ENCODE measurements at places on chromosomes 1 and 21.
A peak's percentile ranks its signal among the peaks of the same experiment; 100 is the strongest.

- DNase-seq, result peak; percentile 52
Observed at GRCh38 chr1:31828926-31829690, 13.3 kb upstream of the SPOCD1 start.

DNA sequence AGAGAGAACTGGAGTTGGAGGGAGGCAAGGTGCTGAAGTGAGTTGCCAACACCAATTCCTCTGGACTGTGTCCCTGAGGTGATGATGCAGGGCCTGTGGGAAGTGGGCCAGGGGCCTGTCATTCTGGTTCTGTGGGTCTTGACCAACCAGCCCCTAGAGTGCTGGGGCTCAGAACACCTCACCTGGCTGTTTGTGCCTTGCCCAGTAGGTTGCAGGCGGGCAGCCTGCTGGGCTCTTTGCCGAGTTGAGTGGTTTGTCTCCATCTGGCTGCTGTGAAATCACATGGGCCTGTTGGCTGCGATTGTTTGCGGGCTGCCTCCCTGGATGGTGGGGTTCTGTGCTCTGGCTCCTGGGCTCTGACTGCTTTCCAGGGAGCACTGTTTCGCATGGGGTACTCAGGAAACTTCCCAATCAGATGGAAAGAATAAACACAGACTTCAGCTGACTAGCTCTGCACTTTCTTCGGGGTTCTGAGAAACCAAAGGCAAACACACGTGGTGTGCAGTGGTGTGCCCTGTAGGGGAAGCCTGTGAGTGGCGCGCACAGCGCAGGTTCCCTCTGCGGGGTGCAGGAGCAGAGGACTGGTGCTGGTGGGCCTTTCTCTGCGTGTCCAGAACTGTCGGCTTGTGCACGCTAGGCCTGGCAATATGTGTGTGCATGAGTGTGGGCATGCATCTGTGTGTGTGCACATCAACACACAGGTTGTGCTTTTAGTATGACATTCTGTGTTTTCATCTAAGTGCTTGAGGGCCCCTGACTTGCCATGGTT is 95.1 kb downstream of the RHOU start:
- DNase-seq, result peak; percentile 44

GRCh38 chr1:76073481-76073880 is 1.1 kb upstream of the ST6GALNAC3 start:
- no peak for DNase-seq

DNA sequence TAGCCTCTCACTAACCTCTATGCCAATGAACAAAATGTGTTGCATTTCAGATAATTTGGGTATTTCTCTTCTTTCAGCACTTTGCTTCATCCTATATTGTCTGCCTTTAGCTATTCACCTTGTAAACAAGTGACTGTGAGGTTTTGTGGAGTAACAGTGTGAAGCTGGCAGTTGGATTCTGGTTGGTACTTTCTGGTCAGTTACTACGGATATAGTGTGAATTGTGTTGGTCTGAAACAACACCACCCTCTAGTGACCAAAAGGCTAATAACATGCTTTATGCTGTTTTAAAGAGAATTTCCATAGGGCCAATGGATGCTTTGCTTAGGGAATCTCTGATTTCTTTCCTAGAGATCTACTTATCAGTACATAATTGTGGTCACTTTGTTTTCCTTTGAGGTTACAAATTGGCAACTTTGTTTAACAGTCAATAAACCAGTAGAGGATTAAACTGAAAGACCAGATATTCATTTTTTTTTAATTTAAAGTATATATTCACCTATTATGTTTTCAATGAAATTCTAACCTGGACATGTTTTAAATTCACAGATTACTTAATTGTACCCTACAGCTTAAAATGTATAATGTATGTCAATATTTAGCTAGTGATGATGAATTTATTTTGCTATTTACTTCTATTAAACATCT is 2.5 kb upstream of the PTGER3 start:
- no peak for DNase-seq

DNA sequence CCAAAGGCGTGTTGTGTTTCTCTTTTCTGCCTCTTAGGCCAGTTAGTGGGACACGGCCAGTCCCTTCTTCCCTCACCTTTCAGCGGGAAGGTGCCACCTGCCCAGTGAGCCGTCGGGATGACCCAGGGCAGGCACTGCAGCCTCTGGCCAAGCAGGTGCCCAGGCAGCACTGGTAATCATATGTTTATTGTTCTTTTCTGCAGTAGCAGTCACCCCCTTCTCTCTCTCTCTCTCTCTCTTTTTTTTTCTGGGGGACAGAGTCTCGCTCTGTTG is 38.2 kb downstream of the CRYAA start:
- DNase-seq, result no peak

- no peak for DNase-seq
Observed at GRCh38 chr1:195789321-195789720, 818.9 kb downstream of the KCNT2 start.
